ENCODE measurements at places on chromosomes 7 and 10.

DNA sequence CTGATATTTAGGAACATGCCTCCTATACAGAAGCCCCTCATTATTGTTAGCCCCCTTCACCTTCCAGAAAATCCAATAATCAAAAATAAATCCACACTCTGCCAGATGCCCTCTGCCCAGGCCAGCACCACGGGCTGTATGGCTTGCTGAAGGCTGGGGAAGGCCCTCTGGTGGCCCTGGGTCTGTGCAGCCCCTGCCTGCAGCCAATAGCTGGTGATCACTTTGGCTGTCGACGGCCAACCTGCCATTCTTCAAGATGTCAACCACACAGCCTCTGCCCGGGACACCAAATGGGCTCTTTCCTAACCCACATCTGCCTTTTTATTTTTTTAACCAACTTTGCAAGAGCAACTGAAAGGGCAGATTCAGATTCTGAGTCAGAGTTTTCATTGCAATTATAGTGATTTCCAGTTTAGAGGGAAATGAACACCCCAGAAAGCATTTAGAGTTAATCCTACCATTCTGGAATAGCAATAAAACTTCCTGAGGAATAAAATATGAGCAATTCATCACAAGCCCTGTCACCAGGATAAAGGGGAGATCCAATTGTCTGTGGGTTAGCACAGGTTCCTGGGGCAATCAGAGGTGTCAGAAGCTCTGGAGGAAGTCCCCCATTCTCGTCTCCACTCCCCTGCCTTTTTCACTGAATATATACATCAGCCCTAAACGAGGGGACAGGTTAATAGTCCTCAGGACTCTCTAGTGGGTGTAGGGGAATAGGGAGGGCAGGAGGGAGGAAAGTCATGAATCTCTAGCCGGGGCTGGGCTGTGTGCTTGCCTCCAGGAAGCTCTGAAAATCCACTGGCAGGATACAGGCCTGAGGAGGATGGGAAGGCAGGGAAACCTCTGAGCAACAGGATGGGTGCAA is 211.3 kb downstream of the GRID1 start:
- no peak for DNase-seq

GRCh38 chr10:123530166-123530870 is 135.8 kb upstream of the GPR26 start:
- DNase-seq, result no peak

DNA sequence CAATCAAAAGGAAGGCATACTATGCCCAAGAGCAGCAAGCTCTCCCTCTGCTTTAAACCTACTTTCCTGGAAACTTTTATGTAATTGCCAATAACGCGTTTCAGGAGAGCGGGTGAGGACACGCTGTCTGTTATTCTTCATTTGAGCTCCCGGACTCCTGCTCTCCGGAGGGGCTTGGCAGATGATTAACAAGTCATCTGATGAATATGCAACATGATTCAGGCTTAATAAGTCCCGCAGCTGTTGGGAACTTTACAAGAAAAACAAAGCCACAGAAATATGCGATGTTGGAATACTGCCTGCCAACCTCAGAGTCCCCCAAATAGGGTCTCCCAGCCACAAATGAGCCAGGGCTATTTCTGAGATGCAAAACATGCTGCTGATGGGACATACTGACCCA is 348.0 kb downstream of the GPAM start:
- DNase-seq, result no peak

DNA sequence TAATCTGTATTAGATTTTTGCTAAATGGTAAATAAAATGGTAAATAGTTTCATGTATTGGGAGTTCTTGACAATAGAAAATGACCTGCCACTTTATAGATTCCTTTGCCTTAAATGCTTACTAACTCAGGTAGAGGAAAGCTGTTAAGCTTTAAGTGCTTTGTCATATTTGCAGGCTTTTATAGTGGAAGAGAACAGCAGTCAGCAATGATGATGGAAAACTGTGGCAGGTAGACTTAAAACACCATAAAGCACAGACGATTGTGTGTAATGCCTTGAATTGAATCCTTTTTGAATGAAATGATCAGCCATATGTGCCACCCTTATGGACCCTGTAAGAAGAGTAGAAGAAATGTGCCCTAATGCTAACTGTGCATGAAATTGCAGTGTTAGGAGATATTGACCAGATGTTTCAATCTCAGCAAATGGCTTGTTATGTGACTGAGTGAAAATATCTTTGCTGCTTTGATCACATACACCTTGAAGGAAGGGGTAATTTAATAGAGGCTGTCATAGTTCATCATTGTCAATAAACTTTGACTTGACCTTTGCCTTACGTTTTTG is 230.4 kb downstream of the ADK start:
- no peak for DNase-seq

- no peak for DNase-seq
These were observed 21.4 kb upstream of the CRYGN start for GRCh38 chr7:151461096-151461941.

GRCh38 chr7:74380720-74381119 is 73.0 kb upstream of the GTF2IRD1 start:
- no peak for DNase-seq

- DNase-seq, result no peak
These were observed 37.6 kb downstream of the RPS24 start for GRCh38 chr10:78071140-78071856.

DNA sequence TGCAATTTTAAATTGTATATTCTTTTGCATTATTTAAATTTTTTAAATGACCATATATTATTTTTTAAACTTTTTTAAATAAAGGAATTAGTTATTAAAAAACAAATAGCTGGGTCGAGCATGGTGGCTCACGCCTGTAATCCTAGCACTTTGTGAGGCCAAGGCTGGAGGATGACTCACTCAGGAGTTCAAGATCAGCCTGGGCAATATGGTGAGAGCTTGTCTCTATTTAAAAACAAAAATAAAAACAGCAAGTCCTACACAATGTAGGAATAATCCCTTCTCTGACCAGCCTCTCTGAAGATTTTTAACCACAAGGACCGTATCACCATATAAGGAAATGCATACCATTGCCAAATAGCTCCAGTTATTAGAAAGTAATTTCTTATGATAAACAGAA is 19.6 kb downstream of the NOC3L start:
- no peak for DNase-seq

DNA sequence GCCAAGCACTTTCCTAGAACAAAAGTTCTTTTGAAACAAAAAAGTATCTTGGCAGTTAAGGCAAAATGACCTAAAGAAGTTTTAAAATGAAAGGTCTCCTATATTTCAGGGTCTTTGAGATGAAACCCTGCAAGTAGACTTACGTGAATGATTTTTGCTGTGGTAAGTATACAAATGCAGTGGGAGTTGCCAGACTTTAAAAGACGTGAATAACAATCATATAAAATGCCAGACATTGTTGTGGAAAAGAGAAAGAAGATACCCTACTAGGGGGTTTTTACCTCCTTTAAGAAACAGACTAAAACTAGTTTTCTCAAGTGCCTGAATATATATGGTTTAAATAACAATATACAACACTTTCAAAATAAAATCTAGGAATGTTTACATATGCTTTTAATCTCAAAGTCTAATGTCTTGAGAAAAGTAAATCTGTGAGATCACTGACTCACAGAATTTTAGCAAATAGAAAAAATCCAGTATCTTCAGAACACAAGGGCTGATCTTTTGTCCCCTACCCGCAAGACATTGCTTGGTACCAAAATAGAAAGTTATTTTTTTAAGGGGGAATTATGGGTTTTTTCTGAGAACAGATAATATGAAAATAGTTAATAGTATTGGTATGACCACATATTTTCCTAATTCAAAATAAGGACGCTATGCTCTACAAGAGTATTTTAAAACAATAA is 29.5 kb downstream of the LRRC17 start:
- no peak for DNase-seq

DNA sequence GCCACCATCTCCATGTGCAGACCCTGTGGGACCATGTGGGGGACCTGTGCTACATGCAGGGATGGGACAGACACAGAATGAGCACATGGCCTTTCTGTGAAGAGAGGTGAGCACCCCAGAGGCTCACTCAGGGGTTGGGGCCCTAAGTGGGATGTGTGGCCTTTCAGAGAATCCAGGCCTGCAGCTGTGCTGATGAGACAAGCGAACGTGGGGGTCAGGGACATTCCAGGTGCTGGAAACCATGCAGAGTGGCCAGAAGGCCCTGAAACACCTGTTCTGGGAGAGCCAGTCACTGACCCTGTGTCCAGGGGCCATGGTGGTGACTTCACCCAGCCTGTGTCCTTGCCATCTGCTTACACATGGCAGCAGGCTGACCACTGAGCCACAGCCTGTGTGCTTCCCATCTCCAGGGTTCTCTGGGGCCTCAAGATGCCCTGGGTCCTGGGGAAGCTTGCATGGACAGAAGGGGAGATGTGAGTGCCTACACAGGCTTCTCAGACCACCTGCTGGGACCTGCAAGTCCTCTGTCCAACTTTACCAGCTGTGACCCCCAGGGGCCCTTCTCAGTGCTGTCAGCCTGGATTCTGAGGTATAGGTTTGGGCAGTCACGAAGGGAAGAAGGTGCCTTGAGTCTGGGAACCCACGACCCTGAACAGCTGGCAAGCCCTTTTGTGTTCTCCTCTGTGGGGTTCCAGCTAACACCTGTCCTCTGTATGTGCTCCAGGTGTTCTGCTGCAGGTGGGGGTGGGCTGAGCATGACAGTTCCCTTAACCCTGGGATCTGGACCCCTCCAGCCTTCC is 17.6 kb downstream of the RAMP3 start:
- no peak for DNase-seq

- DNase-seq, result no peak
These were observed 67.9 kb downstream of the DAGLB start for GRCh38 chr7:6379886-6380285.

GRCh38 chr10:56622335-56622973 is 261.4 kb upstream of the ZWINT start:
- no peak for DNase-seq

DNA sequence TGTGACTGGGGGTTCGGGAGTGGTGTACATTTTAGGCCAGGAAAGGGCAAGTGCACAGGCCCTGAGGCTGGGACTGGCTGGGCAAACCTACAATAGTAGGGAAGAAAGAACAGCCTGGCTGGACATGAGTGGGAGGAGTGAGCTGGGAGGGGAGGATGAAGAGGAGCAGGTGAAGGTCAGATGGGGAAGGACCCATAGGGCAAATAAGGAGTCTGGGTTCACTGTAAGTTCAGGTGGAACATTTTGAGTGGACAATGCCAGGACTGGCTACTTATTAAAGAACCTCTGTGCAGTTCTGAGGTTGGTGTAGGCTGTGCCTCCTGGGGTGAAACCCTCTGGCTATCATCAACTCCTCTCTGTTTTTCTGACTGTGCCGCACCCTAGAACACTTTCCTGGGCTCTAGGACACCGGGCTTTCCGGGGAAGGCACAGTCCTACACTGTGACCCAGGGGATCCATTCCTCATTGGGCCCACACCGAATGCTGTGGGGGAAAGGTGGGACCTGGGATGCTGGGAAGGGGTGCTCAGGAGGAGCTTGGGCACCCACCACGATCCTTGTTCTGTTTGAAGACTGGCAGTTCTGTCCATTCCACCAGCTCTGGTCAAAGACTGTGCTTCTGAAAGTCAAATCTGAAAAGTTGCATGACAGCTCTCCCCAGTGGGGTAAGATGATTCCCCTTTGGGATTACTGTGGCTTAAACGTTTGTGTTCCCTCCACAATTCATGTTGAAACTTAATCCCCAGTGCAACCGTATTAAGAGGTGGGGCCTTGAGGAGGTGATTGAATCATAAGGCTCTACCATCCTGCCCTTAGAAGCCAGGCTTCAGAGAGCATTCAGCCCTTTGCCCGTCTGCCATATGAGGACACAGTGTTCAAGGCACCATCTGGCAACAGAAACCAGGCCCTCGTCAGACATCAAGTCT is 4.0 kb upstream of the MMP21 start:
- DNase-seq, result no peak

GRCh38 chr7:106573125-106573663 is 87.8 kb downstream of the CCDC71L start:
- no peak for DNase-seq

- no peak for DNase-seq
These were observed 156.4 kb downstream of the USP6NL start for GRCh38 chr10:11454958-11455566.

- no peak for DNase-seq
These were observed 161.9 kb downstream of the GRK5 start for GRCh38 chr10:119368991-119369869.

DNA sequence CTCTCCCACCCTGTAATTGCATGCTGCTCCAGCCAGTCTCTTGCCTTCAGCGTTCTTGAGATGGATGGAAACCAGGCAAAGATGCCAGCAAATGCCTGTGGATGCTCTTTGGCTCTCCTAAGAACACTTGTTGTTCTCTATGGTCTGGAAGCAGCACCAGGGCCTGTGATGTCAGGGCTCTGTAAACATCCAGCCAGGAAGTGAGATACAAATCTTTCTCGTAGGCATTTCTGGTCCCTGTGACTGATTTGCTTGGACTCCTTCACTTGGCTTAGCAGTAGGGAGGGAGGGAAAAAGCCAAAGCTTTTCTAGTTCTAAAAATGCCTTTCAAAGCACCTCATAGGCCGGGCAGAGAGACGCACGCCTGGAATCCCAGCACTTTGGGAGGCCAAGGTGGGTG is 201.3 kb downstream of the REEP3 start:
- DNase-seq, result no peak

DNA sequence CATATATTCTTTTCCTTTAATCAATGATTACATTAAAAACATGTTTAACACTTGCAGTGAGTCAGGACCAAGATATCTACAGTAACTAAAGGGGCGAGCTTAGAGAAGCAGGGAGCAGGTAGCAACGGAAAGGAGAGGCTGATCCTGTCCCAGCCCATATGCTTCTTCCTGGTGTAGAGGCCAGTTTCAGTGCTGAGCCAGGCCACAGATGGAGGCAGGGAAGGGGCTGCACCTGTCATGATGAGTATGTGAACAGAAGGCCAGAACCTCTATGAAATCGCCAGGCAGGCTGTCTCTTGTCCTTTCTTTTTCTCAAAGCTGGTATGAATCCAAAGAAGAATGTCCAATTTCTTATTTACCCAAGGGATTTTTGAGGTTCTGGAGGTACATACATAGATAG is 16.3 kb downstream of the REEP3 start:
- no peak for DNase-seq

- DNase-seq, result no peak
These were observed 73.5 kb downstream of the HERC4 start for GRCh38 chr10:68001539-68001938.

GRCh38 chr7:119522263-119522662 is 750.7 kb upstream of the KCND2 start:
- DNase-seq, result no peak

DNA sequence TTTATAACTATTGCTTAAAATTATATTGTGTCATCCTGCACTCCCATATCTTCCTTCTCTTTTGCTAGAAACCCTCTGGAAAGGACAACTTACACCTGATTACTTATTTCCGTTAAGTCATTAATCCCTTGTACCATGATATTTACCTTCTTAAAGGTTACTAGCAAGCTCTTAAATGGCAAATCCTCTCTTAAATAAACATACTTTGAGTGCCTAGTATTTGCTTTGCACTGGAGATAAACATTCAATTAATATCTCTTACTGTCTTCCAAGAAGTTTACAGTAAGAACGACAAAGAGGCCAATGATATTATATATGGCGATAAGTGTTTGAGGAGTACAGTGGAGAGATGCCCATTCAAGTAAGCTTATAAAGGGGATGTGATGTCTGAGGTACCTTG is 278.3 kb downstream of the HGF start:
- no peak for DNase-seq

- no peak for DNase-seq
These were observed 64.8 kb upstream of the CAPZA2 start for GRCh38 chr7:116797612-116798011.

- no peak for DNase-seq
These were observed 347.0 kb upstream of the MTPN start for GRCh38 chr7:136324073-136324704.

GRCh38 chr10:44132361-44133289 is 252.3 kb downstream of the CXCL12 start:
- DNase-seq, result no peak

GRCh38 chr7:133081119-133081598 is 731 bp downstream of the CHCHD3 start:
- DNase-seq, result no peak

Measured in NCI-H2107 (cell line).